ENCODE measurements at places on chromosomes 2 and 18.

DNA sequence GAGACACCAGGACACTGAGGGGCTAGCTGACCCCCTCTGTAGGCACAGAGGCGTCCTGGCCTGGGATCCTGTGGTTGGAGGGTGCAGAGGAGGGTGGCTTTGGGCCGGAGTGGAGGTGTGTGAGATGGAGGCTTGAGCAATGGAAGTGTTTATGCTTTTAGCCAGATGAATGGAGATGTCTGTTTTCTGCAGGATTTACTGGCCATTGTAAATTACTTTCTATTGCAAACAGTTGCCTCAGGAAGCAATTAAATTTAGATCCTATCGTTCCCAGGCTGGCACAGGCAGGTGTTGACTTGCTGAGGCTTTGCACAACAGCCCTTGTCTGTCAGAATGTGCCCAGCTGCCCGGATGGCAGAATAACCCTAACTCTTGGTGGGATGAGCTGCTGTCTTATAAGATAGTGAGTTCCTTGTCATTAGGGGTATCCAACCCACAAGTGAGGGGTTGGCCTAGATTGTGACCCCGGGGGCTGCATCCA lies 1.8 kb upstream of the ARID5A start:
- DNase-seq = no peak

- no peak for DNase-seq
These were observed 24.3 kb downstream of the CRIM1 start for GRCh38 chr2:36379710-36380448.

- no peak for DNase-seq
These were observed 24.5 kb downstream of the SRBD1 start for GRCh38 chr2:45586600-45586999.

- DNase-seq = no peak
These were observed 113.4 kb upstream of the WDSUB1 start for GRCh38 chr2:159399716-159400415.

- DNase-seq = no peak
These were observed 7.5 kb downstream of the CCDC93 start for GRCh38 chr2:118006326-118006725.

Measured in iPS DF 6.9 (cell line).